ENCODE measurements at places on chromosomes 4 and X.

GRCh38 chrX:40806513-40807220 lies 71.3 kb upstream of the MED14 start:
- DNase-seq = no peak

DNA sequence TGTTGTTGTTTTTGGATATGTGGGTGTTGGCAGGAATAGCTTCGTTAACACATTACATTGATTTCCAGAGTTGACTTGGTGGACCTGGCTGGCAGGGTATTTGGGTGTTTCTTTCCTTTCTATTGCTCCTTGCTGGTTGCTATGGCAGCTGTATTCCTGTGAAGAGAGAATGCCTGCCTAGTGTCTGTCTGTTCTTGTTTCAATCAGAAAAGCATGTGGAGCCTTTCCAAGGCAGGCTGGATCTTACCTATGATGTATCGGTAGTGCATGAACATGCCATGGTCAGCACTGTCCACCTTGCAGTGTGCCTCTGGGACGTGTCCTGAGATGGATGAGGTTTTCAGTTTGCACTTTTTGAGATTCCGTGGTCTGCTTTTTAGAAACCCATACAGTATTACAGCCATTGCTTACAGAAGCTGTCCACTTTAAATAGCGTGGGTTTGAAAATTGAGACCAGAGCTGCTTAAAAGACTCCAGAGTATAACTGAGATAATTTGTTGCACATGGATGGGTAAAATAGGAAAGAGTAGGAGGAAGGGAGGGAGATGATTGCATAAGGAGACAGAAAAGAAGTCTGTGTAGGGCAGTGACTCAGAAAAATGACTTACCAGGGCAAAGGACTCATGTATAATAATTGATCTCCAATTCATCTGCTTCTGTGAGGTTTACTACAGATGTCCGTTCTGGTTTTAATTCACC lies 20.0 kb upstream of the AADAT start:
- no peak for DNase-seq

GRCh38 chr4:79584352-79584751 lies 176.3 kb upstream of the GK2 start:
- no peak for DNase-seq

DNA sequence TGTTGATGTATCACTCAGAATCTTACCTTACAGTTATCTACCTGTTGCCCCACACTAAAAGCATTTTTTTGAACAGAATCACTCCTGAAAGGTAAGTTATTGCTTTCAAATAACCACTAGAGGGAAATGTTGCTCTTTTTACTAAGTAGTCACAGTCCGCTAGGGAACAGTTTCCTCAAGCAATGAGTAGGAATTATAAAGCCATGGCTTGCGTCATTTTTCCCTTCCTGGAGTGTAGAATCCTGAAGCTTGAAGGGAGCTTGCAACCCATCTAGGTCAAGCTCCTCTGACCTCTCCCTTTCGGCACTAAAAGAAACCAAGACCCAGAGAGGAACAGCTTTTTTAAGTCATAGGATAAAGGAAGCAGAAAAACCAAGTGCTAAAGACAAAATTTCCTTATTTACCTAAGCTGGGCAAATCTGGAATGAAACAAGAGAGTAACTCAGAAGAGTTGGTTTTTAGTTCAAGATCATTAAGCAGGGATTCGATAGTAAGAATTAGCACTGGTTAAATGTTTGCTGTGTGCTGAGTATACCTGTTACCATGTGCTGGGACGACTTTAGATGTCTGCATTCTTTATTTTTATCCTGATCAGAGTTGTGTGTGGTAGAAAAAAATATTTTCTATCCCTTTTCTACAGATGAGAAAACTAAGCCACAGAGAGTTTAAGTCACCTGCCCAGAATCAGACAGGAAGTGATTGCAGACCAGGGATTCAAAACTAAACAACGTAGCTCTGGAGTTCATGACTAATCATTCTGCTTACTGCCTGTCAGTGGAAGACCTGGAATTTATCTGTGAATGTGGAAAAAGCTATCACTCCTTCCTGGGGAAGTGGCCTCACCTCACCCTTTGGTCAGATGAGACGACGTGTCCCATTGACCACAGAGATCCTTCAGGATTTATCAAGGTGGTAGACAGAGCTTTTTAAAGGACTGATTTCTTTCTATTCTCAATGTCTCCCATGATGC lies 631.5 kb downstream of the RAB28 start:
- DNase-seq = peak; percentile 59

DNA sequence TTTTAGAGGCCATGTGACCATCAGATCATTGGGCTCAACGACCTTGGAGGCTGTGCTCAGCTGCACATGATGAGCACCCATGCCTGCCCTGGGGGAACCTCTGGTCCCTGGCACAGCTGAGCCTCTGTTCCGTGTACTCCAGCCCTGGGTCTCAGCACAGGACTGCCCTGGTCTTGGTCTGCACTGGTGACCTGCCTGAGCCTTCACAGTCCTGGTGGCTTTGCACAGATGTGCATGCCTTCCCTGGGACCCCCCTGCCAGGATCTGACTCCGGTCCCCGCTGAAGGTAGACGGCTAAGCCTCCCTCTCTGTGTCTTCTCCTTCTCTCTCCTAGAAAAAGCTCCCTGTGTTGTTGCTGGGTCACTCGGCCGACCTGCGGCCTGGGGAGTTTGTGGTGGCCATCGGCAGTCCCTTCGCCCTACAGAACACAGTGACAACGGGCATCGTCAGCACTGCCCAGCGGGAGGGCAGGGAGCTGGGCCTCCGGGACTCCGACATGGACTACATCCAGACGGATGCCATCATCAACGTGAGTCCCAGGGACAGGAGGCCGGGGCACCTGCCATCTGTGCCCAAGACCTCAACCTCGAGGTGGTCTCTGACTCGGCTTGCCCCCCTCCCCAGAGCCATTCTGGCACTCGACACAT lies 21.6 kb downstream of the HTRA3 start:
- no peak for DNase-seq

DNA sequence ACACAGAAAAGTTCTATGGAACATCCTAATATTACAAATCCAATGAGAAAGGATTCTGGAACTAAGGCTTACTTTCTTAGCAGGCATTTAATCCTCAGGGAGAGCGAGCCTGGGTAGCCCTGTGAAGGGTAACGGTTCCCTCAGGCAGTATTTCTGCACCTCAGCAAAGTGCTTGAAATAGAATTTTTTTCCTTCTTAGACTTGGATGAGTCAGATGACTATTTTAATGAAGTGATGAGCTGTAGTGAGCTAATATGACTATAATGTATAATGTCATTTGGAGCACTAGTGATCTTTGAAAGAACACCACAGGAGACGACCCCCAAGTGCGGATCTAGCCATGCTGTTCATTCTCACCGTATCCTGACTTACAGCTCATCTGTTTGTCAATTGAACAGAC lies 493.0 kb upstream of the FAM241A start:
- DNase-seq = no peak

GRCh38 chr4:44583393-44583792 lies 68.0 kb downstream of the YIPF7 start:
- no peak for DNase-seq

- no peak for DNase-seq
These were observed 9.0 kb downstream of the TSC22D3 start for GRCh38 chrX:107766470-107767150.

DNA sequence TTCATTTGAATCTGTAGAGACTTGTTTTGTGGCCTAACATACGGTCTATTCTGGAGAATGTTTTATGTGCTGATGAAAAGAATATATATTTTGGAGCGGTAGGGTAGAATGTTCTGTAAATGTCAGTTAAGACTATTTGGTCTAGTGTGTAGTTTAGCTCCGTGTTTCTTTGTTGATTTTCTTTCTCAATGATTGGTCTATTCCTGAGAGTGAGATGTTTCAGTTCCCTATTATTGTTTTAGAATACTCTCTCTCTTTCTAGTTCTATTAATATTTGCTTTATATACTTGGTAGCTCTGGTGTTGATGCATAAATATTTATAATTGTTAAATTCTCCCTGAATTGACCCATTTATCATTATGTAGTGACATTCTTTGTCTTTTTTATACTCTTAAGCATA lies 236.5 kb downstream of the GLUD2 start:
- no peak for DNase-seq

DNA sequence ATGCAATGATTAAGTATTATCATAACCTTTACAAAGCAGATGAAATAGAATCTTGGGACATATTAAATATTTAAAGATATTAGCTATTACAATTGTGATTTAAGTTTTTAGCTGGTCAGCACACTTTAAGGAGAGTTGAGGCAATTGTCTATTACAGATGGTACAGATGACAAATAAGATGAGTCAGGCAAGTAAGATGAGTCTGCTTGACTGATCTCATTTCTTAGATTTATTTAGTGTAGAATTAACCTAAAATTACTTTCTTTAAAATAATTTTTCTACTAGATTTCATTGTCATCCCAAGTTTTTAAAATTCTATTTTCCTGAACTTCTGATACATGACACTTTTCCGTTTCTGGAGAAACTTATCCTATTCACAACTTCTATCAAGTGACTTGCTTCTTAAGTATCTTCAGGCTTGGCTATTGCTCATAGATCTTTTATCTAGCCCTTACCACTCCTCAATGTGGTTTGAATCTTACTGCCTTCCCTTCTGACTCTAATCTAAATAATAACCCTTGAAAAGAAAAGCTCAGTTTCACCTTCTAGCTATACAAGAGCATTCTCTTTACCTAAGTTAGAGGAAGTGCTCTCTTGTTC lies 32.9 kb downstream of the CXCL1 start:
- DNase-seq = no peak

GRCh38 chr4:23629421-23629820 lies 260.4 kb downstream of the PPARGC1A start:
- no peak for DNase-seq

DNA sequence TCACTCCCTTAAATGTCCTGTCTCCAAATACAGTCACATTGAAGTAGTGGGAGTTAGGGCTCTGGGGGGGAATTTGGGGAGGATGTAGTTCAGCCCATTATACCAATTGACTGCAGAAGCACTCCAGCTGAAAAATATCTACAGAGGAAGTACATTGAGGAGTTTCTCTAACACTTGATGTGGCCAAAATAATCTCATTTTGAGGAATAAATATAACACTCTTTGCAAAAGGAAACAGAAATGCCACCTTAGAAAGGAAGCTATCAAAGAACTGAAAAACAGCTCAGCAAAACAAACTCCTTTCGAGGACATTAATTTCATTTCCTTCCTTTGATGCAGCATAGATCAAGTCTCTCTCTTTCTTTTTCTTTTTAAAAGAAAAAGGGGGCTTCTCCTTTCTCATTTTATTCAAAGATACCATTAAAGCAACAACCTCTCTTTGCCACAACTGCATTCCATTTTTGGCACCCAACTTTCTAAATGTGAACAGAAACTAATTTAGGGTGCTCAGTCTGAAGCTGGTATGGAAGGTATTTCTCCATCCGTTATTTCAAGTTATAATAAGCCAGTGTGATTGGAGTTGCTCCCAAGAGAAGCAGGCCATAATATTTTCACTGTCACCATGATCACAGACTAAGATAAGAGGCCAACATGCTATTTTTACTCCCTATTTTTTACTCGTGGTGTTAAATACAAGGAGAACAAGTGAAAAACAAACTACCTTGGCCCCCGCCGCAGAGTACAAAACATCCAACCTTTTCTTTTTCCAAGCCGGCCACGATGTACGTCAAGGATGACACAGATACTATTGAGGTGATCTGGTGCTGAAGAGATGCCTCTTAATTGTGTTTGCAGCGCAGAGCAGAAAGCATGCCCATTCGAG lies 230.4 kb upstream of the GATB start:
- DNase-seq = no peak

DNA sequence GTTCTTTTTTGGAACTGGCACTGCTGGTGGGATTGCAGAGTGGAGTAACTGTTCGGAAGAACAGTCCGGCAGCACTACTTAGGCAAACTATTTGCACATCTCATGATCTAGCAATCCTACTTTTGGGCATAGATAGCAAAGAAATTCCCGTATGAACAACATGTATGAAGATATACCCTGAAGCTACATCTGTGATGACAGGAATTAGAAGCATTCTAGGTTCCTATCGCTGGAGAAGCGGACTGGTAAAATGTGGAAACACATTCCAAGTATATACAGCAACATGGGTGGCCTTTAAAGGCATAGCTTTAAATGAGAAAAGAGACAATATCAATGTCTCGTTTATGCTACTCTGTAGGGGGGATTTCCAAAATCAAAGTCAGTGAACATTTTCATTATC lies 3.1 kb downstream of the DCAF16 start:
- no peak for DNase-seq

GRCh38 chr4:41043465-41043864 lies 170.9 kb downstream of the APBB2 start:
- DNase-seq = no peak

- DNase-seq = no peak
These were observed 23.0 kb downstream of the HTRA3 start for GRCh38 chr4:8292478-8293107.

- no peak for DNase-seq
These were observed 1.0 kb downstream of the GABRA3 start for GRCh38 chrX:152450076-152450475.

DNA sequence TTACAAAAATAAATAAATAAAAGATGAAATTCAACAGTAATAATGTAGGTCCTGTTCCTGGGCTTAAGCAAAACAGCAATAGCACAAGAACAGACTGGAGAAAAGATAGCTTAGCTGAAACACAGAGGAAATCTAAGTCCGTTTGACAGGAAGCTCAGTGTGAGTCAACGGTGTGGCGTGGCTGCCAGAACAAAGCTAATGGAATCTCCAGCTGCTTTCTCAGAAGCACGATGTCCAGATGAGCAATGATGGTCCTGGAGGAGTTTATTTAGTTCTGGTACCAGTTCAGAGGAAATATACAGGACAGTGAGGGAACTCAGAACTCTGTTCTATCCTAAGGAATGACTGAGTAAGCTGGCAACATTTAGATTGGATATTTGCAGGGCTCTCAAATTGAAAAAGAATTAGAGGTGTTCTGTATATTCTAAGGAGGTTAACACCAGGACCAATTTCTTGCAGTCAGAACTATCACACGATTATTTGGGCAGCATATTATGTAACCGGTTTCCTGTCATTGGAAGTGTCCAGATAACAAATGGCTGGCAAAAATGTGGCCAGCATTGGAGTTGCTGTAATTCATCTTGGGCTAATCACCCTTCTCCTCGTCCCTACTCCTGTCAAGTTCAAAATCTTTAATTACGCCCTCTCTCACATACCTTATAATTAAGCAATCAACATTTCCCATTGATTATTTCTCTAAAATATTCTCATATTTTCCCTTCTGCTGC lies 12.7 kb downstream of the GAB3 start:
- DNase-seq = no peak

- no peak for DNase-seq
These were observed 63.6 kb downstream of the HADH start for GRCh38 chr4:108053251-108053711.

DNA sequence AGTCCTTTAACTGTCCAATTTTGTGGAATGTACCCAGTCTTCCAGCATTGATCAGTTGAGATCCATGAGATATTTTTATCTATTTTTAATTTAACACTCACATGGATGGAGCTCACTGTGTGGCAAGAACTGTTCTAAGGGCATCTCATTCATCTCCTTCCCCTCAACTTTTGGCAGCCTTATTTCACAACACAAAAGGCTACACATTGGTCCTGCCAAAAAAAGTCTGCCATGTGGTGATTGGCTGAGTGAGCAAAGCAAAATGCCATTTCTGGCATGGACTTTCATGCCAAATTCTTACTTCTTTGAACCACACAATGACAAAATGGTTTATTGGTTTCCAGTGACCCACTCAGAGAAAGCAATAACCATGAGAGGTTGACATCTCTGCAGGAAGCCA lies 171.6 kb upstream of the MAP3K15 start:
- DNase-seq = no peak

Measured in midbrain (tissue), 1 donor.